ENCODE measurements at places on chromosomes 4 and X.
A peak's percentile ranks its signal among the peaks of the same experiment; 100 is the strongest.

GRCh38 chrX:47863187-47863586, 26.5 kb downstream of the ZNF81 start:
- DNase-seq: peak; percentile 1

DNA sequence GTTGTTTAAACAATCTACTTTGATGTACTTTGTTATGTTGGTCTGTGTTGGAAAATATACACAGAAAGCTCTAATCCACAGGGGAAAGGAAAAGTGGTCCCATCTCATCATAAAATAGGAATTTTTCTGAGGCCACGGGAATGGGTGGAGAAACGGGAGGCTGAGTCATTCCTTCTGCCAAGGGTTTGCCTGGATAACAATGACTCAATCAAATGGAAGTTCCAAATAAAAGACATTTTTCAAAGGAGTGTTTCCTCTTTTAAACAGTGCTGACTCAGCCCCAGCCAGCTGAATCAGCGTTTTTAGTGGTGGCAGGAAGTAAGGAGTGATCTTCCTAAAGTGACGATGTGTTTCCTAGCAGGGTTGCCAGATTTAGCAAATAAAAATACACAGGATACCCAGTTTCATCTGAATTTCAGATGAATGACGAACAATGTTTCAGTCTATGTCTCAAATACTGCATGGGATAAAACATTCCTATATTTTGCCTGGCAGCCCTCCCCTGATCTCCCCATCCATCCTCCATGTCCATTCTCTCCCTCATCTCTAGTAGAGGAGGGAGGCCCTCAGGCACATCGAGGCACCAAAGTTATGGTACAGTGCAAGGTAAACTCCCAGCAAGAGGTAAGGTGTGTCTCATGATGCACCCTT, 345.4 kb upstream of the GATB start:
- peak; percentile 90 for DNase-seq

DNA sequence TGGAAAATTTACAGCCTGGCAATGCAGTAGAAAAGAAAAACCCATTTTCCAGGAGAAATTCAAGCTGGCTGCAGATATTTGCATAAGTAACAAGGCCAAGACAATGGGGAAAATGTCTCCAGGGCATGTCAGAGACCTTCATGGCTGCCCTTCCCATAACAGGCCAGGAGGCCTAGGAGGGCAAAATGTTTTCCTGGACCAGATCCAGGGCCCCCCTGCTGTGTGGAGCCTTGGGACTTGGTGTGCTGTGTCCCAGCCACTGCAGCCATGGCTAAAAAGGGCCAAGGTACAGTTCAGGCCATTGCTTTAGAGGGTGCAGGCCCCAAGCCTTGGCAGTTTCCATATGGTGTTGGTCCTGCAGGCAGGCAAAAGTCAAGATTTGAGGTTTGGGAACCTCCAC, 29.8 kb downstream of the SOX3 start:
- DNase-seq: no peak

GRCh38 chr4:165381821-165382373, 3.1 kb downstream of the CPE start:
- DNase-seq: no peak

DNA sequence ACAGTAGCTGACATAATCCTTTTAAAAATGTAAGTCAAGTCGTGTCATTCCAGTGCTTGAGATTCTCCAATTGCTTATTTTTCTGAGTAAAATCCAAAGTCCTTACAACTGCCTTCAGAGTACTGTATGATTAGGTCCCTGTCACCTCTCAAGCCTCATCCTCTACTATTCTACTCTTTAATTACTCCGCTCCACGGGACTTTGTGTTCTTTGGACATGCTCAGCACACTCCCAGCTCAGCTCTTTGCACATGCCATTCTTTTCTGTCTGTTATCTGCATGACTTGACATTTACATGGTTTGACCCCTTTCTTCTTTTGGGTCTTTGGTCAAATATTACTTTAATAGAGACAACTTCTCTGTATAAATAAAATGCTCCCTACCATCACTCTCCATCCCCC, 15.1 kb downstream of the FAM47E start:
- no peak for DNase-seq

DNA sequence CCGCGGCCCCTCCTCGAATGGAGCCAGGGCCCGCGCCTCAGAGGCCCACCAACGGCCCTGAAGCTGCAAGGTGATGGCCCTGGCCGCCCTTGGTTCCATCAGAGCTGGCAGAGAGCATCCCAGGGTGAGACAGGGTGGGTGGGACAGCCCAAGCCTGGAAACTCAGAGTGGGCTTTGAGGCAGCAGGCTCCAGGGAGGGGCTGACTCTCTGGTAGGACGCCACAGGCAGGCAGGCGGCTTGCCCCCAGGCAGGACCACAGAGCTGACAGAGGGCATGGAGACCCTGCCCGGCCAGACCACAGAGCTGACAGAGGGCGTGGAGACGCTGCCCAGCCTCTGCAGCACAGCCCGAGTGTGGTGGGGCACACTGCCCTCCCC, 4.8 kb downstream of the MYL5 start:
- DNase-seq: no peak

DNA sequence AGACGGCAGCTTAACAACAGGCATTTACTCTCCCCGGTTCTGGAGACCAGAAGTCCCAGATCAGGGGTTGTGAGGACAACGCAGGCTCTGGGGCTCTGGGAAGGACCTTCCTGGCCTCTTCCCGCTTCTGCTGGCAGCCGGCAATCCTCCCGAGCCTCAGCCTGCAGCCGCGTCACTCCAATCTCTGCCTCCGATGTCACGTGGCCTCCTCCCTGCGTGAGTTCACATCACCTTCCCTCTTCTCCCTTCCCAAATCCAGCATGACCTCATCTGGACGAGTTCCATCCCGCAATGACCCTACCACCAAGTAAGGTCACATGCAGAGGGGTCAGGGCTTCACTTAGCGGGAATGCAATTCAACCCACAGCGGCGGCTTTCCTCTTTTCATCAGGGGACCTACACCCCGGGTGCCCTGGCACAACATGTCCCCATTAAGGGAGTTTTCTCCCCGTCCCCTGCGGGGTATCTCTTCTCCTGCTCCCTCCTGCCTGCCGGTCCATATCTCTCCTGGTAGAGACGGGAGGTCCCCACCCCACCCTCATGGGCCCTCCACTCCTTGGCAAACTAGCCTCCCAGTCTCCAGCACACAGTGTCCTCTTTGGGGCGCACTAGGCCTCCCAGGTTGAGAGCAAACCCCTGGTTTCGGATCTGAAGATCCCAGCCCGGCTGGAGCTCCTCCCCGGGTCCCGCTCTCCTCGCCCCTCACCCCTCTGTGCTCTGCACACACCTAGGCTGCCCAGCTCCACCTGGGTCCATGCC, 25.5 kb downstream of the ABLIM2 start:
- no peak for DNase-seq

- DNase-seq: no peak
Measured at GRCh38 chr4:167419468-167420140, 185.3 kb upstream of the SPOCK3 start.

GRCh38 chrX:143634309-143634662, 1.6 kb downstream of the SLITRK4 start:
- no peak for DNase-seq

- no peak for DNase-seq
Measured at GRCh38 chr4:151569650-151570049, 160.7 kb downstream of the FHIP1A start.

- no peak for DNase-seq
Measured at GRCh38 chr4:3107271-3107670, 32.8 kb downstream of the HTT start.

DNA sequence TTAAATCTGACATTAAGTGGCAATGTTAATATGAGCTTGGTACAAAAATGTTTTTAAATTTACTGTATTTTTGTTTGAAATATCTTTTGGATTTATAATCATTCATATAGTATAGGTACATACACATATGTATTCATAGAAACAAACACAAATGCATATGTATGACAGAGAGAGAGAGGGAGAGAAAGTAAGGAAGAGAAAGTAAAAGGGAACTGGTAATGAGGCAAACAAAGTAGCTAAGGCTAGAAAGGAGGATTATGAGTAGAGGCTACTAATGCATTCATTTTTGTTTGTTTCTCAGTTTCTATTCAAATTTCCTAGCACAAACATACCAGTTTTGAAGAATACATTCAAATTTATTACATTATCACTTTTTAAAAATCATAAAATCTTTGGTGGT, 132.4 kb downstream of the GLRA3 start:
- no peak for DNase-seq

- DNase-seq: no peak
Measured at GRCh38 chr4:65561164-65561563, 109.1 kb downstream of the EPHA5 start.

GRCh38 chrX:111047575-111047974, 48.4 kb upstream of the PAK3 start:
- no peak for DNase-seq

DNA sequence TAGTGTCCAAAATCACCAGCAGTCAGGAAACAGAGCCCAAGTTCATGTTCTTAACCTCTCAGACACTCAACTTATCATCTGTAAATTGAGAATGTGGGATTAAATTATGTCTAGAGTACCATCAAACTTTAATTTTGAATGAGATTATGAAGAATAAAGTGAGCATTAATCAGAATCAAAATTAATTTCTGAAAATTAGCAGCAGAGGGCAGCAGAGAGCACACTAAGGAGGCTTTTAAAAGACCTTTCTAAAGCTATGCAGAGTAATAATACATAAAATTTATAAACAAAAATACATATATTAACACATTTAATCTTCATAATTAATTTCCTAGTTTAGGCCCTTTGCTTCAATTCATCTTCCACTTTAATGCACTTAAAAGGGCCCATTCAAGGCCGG, 7.1 kb downstream of the TASL start:
- DNase-seq: peak; percentile 0

DNA sequence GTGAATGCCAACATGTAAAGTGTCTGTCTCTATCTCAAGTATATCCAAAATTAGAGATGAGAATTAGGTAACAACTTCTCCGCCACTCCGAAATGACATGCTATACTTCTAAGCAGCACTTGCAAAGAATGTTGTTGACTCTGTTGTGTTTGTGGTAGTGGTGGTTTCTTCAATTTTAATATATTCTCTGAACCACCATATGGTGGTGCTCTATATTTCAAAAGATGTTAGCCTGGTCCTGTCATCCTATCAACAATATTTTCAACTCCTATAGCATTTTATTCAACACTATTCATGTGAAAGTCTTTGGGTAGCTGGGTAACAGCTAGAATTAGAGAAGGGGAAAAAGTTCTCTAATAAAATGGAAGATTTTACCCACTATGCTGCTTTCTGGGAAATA, 1622.8 kb upstream of the IGFBP7 start:
- no peak for DNase-seq

- no peak for DNase-seq
Measured at GRCh38 chr4:152090543-152090942, 329.7 kb upstream of the GATB start.

DNA sequence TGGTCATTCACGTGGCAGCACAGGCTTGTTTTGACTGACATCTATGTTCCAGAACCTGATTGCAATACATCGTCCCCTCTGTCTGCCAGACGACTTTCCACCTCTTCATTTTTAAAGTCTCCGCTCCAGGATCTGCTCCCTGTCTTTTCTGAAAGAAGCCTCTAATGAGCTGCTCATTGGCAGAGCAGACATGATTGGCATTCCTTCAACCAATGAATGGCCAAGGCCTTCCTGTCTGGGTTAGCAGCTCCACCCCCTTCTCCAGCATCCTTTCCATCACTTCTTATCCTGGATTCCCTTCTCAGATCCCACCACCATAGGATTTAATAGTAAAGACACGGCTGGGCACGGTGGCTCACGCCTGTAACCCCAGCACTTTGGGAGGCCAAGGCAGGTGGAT, 202.7 kb upstream of the KLF3 start:
- no peak for DNase-seq

- DNase-seq: no peak
Measured at GRCh38 chr4:186019269-186019668, 49.7 kb upstream of the TLR3 start.

GRCh38 chr4:99683895-99684294, 26.3 kb upstream of the C4orf54 start:
- DNase-seq: no peak

- no peak for DNase-seq
Measured at GRCh38 chr4:42345962-42346544, 51.2 kb upstream of the SHISA3 start.
